ENCODE measurements at places on chromosomes 4 and X.

DNA sequence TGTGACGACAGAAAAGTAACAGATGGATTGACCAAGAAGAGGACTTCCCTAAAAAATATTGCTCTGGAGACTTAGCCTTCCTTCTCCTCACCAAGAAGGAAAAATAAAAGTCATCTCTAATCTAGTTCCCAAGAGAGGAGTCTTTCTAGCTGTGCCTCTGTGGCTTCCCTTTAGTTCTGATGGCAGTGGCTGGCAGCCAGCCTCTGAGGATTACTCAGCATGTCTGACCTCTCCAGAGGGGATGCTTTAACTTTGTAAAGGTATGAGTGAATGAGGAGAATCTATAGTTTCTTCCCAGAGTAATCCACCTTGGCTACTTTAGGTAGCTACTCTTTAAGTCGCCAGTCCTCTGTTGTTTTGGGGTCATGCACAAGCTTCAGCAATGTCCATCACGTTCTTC lies 163.9 kb upstream of the KIT start:
- DNase-seq: no peak

GRCh38 chr4:171583790-171584189 lies 229.4 kb upstream of the GALNTL6 start:
- DNase-seq: no peak

GRCh38 chr4:115145393-115146160 lies 32.2 kb upstream of the NDST4 start:
- DNase-seq: no peak

DNA sequence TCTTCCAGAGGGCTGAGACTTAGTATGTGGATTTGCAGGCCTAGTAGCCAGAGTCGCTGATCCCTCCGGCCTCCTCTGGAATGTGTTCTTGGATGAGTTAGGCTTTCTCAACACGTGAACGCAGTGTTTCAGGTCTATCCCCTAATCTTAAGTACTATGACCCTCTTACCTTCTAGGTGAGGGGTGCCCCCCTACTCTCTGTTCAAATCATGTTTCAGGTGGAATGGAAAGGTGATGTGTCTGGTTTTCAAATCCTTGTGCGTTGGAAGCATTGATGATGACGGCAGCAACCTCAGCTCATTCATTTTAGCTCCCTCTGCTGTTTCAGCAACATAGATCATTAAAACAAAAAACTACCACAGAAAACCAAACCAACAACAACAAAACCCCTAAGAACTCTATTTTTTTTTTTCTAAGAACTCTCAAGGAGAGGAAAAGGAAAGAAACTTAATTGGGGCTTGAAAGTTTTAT lies 56.4 kb downstream of the RWDD4 start:
- DNase-seq: no peak

GRCh38 chr4:21469438-21470300 lies 478.9 kb downstream of the KCNIP4 start:
- no peak for DNase-seq

DNA sequence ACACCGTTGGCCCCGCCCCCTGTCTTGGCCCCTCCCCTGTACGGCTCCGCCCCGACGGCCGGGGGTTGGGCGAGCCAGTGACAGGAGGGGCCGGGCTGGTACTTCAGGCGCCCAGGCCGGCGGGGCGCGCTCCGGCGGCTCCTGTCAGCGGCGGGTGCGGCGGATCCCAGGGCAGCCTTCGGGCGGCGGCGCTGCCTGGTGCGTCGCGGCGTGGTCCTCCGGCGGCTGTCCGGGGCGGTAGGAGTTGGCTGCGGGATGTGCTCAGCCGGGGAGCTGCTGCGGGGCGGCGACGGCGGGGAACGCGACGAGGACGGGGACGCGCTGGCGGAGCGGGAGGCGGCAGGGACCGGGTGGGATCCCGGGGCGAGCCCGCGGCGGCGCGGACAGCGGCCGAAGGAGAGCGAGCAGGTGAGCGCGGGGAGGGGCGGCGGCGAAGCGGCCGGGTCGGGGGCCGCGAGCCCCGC lies at the start of gene FAM241A:
FAM241A (plus strand) TSS at position 129 of the 464 bp plus-strand sequence; CDS start at position 256, 127 bp downstream.
- peak; percentile 76 for DNase-seq

GRCh38 chr4:1600211-1600780 lies 83.8 kb downstream of the FAM53A start:
- DNase-seq: no peak

GRCh38 chr4:15451181-15451865 lies 18.4 kb upstream of the CC2D2A start:
- DNase-seq: peak; percentile 69

GRCh38 chr4:10013722-10014121 lies 7.6 kb downstream of the SLC2A9 start:
- peak; percentile 45 for DNase-seq

- DNase-seq: no peak
Measured at GRCh38 chr4:88439161-88439760, 17.7 kb upstream of the HERC5 start.

DNA sequence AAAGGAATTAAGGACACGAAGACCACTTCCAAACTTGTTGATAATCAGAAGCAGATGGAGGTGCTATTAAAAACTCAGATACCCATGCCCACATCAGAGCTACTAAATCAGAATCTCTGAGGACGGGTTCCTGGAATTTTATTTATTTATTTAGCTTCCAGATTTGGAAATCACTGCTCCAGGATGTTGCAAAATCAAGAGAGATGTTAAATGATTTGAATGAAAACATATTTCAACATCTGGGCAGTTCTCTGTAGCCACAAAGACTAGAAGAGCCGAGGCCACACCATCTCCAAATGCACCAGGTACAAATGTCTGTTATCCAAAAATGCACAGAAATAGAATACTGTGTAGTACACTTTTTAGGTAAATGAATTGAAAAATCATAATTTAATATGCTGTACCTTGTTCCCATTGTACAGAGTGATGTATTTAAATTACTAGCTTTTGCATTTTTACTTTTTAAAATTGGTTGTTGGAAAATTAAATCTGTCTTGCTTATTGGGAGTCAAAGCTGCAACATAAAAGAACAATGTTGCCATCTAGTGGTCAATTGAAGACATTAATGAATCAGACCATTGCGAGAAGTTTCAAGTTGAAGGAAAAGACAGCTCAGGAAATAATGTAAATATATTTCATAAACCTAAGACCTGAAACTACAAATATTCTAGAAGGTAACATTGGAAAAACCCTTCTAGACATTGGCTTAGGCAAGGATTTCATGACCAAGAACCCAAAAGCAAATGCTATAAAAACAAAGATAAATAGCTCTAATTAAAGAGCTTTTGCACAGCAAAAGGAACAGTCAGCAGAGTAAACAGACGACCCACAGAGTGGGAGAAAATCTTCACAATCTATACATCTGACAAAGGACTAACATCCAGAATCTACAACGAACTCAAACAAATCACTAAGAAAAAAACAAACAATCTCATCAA lies 151.3 kb upstream of the TTC29 start:
- peak; percentile 17 for DNase-seq

- no peak for DNase-seq
Measured at GRCh38 chr4:169263791-169264392, 6.9 kb downstream of the SH3RF1 start.

DNA sequence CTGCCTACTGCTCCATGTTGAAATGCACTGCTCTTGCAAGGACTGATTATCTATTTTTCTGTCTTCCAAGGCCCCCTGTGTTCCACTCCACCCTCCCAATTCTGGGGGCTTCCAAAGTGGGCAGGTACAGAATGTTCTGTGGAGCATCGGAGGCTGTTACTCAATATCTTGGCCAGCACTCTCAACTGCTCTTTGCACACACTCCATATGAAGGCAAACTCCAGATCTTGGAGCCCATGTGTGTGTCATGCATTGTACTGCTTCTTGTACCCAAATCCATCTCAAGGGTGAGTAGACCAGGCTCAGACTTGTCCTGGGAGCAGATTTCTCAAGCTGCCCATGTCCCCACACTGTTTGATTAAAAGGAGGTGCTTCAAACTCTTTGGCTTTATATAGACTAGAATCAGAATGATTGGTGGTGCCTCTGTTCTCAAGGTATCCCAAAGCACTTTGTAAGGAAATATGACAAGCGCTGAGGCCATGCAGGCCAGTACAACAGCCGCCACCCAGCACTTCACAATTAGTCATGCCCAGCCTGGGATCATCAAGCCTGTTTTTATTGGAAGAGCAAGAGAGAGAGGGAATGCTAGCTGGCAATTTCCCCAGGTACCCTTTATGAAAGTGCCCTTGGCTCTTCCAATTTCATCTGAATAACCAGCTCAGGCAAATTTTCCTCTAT lies 44.3 kb downstream of the AR start:
- no peak for DNase-seq
